MV-4-11 (cell line): ENCODE measurements at places on chromosomes 11 and 22.

GRCh38 chr22:18075101-18075719 is 2.6 kb upstream of the PEX26 start:
- no peak for DNase-seq

DNA sequence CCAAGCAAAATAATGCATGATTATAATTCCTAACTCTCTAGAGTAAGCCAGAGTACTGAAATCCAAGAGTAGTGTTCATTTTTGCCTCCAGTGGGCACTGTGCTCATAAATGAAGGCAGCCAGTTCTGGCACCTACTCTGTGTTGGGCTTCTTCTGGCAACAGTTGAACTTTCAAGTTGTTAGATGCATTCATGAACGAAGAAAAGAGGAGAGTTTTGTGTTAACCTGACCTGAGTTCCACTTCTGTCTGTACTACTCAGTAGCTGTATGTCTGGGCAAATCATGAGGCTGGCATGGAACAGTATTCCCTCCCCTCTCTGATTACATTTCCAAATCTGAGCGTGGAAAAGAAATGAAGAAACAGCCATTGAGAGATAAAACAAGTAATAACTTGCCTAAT is 20.3 kb upstream of the TENM4 start:
- peak; percentile 54 for DNase-seq

GRCh38 chr11:125451400-125452124 is 44.5 kb downstream of the FEZ1 start:
- DNase-seq, result no peak

DNA sequence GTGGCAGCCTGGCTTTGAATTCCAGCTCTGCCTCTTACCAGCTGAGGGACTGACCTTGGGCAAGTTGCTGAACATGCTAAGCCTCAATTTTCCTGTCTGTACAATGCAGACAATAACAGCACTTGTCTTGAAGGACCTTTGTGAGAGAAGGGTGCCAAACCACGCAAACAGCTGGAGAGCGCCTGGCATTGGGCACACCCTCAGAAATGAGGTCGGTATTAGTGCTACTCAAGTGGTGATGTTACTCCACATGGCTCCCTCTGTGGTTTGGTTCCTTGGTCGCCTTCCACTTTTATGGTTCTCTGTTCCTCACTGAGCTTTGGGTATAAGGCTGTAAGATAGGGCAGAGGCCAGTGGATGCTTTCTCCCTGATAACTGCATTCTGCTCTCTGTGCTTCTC is 8.2 kb downstream of the UBASH3B start:
- DNase-seq, result peak; percentile 86

GRCh38 chr11:85027346-85027745 is 599.8 kb downstream of the DLG2 start:
- no peak for DNase-seq

GRCh38 chr11:44005063-44005701 is 42.6 kb upstream of the ACCSL start:
- DNase-seq, result no peak

GRCh38 chr22:41931701-41932269 is 5.2 kb upstream of the TNFRSF13C start:
- DNase-seq, result no peak

- peak; percentile 50 for DNase-seq
Observed at GRCh38 chr11:109939166-109939810, 153.9 kb upstream of the ZC3H12C start.

DNA sequence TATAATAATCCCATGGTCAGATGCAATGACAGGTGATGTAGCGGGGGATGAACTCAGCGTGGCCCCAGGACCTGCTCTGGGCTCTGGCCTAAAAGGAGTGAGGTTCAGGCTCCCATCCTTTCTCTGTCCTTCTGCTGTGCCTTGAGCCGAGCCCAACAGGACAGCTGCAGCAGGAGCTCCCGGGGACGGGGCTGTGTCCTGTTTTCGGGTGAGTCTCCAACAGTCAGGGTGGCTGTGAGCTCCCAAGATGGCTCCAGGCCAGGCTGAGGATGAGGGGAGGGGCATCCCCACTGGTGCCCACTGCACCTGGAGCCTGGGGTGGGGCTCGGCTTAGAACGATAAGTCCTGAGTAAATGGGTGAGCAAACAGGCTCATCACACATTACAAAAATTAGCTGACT is 1385.0 kb downstream of the BRD1 start:
- DNase-seq, result no peak

- DNase-seq, result no peak
Observed at GRCh38 chr11:121368364-121369240, 76.0 kb downstream of the SC5D start.

- no peak for DNase-seq
Observed at GRCh38 chr22:28977060-28977459, 84.6 kb downstream of the C22orf31 start.

- DNase-seq, result no peak
Observed at GRCh38 chr11:64056213-64056785, 20.6 kb downstream of the FLRT1 start.

DNA sequence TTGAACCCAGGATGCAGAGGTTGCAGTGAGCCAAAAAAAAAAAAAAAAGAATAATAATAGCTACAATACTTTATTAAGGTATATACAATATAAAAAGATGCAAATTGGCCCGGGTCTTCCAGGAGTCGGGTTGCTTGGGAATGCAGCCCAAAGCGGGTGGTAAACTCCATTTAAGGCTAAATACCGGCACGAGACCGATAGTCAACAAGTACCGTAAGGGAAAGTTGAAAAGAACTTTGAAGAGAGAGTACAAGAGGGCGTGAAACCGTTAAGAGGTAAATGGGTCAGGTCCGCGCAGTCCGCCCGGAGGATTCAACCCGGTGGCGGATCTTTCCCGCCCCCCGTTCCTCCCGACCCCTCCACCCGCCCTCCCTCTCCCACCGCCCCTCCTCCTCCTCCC is 143.3 kb downstream of the DLG2 start:
- no peak for DNase-seq

DNA sequence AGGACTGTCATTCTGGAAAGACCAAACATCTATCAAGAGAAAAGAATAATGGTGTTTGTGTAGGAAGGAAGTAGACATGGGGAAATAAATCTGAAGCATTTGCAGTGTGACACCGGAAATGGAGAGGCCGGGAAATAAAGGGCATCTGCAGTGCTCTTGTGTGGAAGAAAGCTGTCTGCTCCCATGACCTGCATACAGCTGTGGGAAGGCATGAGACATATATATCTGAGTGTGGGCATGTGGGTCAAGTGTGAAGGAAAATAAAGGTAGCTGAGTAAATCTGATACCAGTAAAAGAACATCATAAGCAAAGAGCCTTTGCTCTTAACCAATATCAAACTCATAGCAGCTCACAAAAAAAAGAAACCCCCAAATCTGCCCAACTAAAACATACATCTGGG is 72.1 kb upstream of the OR5AK2 start:
- no peak for DNase-seq

- DNase-seq, result no peak
Observed at GRCh38 chr11:65624931-65625627, 9.5 kb downstream of the PCNX3 start.

DNA sequence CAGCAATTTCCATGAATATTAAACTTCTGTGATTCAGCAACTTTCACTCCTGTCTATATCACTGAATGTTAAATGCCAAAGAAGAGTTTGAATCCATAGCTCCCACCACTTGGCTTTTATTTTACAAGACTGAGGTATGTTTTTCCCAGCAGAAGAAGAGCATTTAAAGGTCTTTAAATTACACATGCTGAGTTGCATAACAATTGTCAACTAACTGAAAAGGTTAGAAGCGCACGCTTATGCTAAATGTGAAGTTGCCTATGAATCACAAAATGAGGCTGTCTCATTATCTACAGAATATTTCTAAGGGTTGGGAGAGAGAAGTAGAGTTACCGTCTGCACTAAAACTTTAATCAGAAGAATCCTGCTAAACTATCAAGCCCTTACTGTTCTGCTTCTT is 1086.3 kb downstream of the FAM181B start:
- DNase-seq, result no peak

DNA sequence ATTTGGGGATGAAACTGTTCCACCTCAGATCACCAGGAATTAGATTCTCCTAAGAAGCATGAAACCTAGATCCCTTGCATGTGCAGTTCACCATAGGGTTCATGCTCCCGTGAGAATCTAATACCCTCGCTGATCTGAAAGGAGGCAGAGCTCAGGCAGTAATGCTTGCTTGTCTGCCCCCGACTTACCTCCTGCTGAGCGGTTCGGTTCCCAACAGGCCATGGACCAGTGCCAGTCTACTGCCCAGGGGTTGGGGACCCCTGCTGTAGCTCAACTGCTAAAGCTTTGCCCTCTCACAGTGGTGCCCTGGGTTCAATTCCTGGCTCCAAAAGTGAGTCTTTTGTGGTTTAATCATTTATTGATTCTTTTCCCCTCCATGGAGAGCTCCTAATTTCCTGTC is 3.4 kb downstream of the JAML start:
- DNase-seq, result no peak

- no peak for DNase-seq
Observed at GRCh38 chr11:66688561-66689534, 11.2 kb upstream of the RBM4B start.

- no peak for DNase-seq
Observed at GRCh38 chr11:114316980-114317786, 21.0 kb downstream of the NNMT start.

DNA sequence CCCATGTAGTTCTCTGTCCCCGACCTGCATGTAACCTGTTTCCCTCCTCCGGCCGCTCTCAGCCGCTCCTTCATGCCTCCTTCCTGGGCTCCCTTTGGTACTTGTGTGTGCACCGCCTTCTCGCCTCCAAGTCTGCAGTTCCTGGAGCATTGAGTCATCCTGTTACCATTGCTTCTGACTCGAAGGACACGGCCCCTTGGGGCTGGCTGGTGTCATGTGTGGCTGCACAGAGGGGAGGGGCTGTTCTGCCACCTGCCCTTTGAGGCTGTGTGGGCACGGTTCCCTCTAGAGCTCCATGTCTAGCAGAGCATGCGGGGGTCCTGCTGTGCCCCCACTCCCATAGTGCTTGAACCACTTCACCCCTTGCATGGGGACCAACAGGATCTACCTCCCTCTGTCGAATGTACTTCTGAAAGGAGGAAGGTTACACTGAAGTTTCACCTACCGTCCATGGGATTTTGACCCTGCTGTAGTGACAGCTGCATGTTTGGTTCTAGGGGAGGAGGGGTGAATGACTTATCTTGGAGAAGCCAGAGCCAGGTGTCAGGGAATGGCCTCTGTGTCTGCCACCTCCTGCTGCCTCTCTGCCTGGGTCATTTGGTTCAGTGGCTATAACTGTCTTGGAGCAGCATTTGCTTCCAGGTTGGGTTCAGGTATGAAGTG is 39.6 kb downstream of the BCR start:
- peak; percentile 82 for DNase-seq

GRCh38 chr11:62129590-62130282 is 5.9 kb downstream of the INCENP start:
- DNase-seq, result no peak

DNA sequence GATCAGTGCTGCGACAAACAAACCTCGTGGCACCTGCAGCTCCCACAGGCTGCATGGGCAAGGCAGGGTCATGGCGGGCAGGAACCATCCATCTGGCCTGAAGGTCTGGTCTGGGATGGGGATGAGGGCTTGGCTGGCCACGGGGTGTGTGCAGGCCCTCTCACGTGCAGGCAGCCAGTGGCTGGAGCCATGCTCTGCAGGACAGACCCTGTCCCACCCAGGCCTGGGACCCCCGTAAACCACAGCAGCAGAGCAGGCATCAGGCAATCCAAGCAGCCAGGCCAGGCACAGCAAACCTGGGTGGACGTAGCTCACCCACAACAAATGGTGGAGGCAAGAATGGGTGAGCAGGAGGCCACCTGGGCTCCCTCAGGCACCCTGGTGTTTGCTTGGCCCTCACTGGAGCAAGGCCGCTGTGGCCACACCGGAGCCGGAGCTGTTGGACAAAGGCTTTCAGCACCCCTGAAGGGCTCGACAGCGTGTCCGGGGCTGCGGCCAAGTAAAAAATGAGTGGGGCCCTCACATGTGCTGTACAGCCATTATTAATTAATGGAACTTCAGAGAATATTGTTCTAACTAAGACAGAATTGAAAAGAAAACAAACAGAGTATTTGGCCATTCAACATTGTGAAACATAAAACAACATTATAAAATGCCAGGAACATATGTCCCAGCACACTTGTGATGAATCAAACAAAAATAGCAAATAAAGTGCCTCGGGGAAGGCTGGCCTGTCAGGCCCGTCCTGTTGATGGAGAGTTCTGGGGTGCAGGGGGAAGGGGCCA is 24.0 kb upstream of the GNB1L start:
- no peak for DNase-seq

- peak; percentile 57 for DNase-seq
Observed at GRCh38 chr11:73950869-73951710, at the start of gene DNAJB13. Gene DNAJB13, plus strand, starts transcription at chr11:73951026. Its CDS starts 44 bp downstream, at chr11:73951070.

- DNase-seq, result no peak
Observed at GRCh38 chr22:46245511-46245910, 4.6 kb downstream of the CDPF1 start.

DNA sequence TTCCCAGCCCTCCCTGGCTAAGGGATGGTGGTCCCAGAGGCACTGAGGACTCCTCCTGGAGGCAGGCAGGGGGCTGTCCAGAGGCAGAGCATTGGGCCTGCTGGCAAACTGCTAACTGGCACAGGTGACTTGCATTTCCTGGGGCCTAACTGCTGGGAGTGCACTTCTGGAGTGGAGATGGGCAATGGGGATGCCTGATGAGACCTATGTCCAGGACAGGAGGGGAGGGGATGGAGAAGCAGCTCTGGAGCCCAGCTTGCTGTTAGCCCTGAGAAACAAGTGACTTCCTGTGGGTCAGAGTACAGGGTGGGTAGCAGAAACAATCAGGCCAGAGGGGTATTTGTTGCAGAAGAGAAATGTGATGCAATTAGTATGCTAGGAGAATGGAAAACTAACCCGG is 253.2 kb downstream of the ST3GAL4 start:
- no peak for DNase-seq

- no peak for DNase-seq
Observed at GRCh38 chr11:42555190-42555589, 756.6 kb upstream of the API5 start.

- no peak for DNase-seq
Observed at GRCh38 chr22:46517255-46517761, 20.1 kb downstream of the CELSR1 start.

- DNase-seq, result no peak
Observed at GRCh38 chr11:113176599-113177360, 137.6 kb upstream of the TTC12 start.

DNA sequence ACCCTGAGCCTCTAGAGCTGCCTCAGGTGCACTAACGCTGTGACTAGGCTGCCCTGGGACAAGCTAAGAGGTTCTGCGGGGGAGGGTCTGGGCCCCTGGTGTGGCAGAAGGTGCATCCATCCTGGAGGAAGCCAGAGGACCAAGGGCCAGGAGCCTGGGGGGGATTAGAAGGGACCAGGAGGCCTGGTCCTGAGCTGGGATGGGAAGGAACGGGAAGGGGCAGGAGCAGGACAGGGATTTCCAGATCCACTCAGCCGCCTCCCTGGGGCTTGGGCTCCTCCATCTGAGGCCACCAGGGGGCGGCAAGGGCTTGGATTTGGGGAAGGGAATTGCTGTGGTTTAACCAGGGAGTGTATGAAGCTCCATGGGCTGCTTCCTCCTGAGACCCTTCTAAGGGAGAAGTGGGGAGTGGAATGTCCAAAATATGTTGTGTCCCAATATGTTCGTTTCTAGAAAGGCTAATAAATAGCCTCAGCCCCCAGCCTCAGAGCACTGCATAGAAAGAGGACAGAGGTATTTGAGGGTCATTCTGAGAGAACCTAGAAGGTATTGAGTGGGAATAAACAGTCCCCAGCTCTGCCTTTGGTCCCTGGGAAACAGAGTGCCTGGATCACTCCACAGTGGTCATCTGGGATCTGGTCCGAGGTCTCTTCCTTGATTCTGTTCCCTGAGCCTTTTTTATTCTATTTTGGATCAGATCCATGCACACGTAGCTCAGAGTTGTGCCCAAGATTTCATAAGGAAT is 17.4 kb upstream of the PRAME start:
- peak; percentile 44 for DNase-seq

- DNase-seq, result no peak
Observed at GRCh38 chr11:110249066-110249465, 47.3 kb downstream of the RDX start.
